GM03348 (cell line): ENCODE measurements at places on chromosomes 16 and 17.

GRCh38 chr17:17722081-17722905 is 41.0 kb downstream of the RAI1 start:
- DNase-seq, result no peak

DNA sequence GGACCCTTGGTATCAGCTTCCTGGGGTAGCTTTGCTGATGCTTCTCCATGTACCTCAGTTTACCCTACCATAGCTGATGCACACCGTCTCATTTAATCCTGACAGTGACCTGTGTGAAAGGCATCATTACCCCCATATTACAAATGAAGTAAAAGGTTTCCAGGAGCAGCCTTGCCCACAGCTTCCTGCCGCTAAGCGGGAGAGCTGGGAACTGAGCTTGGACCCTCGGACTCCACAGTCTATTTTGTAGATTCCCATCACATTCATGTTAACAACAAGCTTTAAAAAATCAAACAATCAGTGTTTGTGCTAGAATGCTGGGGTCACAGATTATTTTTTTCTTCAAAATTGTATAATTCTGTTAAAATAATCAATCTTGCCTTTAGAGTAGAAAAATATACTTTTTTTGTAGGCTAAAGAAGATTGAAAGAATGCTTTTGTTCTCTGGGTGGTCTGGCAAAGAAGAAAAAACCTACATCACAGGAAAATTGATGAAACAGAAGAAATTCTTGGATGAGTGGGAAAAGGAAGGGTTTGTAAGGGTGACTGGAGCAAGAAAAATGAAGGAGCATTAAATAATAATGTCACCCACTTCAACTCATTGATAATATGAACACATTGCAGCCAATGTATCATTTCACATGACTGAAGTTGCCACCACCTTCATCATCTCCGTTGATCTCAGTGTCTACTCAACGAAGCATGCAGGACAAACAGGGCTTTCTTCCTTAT is 9.5 kb upstream of the USP10 start:
- peak; percentile 27 for DNase-seq

- no peak for DNase-seq
These were observed 133.0 kb upstream of the GSE1 start for GRCh38 chr16:85479972-85480726.

DNA sequence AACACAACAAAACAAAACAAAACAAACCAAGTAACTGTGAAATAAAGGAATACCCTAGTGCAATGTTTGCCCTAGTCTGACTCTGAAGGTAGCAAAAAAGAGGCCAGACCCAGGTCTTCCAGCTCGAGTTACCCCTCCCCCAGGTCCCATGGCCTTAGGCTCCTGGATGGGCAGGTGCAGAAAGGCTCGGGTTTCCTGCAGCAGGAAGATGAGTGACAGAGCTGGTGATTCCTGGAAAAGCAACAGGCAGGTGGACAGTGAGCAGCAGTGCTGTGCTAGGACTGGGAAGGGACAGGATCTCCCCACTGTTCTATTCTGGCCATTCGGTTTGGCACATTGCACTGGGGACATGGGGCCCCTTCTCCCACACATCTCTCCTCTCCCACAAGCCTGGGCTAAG is 42.9 kb upstream of the MRTFB start:
- DNase-seq, result no peak

GRCh38 chr16:13883276-13883675 is 36.7 kb upstream of the ERCC4 start:
- no peak for DNase-seq

- DNase-seq, result no peak
These were observed 31.1 kb downstream of the PPM1D start for GRCh38 chr17:60631119-60631518.

- peak; percentile 83 for DNase-seq
These were observed at the start of gene HSD11B2 for GRCh38 chr16:67430977-67431774. Gene HSD11B2 (plus strand): TSS chr16:67431121. CDS start chr16:67431249, 128 bp downstream.

DNA sequence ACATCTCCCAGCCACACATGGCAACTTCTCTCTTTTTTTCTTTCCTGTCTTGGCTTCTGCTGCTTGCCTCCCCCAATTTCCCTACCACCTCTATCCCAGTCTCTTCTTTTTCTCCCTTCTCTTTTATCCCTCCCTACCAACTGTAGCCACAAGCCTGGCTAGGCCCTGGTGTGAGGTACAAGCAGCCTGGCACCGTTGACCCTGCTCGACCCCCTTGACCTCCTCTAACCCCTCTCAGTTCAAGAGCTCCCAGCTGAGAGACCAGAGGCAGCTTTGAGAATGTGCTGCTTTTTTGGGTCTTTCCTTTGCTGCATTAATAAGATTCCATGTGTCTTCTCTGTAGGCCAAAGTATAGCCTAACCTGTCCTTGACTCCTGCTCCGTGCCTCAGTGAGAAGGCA is 32.3 kb downstream of the B9D1 start:
- DNase-seq, result no peak

DNA sequence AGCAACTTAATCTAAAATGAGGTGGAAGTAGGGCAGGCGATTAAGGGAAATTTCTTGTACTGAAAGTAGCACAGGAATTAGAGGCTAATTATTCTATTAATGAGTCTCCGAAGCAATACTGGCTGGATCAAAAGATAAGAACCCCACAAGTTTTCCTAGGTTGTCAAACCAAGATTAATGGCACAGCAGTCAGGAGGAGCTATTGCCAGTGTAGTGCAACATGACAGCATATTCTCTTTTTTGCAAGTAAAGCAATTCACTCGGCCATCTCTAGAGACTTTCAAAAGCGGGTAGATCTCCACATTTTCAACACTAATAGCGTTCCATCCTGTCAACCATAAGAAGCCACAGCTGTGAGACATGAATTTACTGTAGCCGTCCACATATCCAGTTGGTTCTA is 81.2 kb downstream of the CYB561 start:
- DNase-seq, result no peak

- DNase-seq, result no peak
These were observed 50.8 kb downstream of the DNAH17 start for GRCh38 chr17:78526231-78527025.

DNA sequence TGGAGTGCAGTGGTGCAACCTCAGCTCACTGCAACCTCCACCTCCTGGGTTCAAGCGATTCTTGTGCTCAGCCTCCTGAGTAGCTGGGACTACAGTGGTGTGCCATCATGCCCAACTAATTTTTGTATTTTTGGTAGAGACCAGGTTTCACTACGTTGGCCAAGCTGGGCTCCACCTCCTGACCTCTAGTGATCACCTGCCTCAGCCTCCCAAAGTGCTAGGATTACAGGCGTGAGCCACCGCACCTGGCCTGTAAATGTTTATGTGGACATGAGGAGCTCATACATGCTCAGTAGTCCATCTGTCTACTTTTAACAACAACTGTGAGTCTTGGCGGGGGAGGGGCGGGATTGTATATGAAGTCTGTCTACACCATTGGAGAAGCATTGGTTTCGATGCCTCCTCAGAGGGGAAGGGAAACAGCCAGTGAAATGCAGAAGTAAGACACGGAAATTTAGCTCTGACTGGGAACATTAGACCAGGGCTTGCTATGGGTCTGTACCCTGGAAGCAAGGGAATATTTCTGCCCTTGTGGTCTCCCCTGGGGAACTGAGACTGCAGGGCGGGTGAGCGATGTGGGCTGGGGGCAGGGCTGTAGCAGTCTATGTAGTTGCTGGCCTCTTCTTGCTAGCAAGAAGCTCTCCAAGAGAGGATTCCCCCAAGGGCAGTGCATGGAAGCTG is 9.3 kb downstream of the NUBP1 start:
- DNase-seq, result no peak

GRCh38 chr17:40491486-40491885 is 9.9 kb downstream of the TNS4 start:
- no peak for DNase-seq

DNA sequence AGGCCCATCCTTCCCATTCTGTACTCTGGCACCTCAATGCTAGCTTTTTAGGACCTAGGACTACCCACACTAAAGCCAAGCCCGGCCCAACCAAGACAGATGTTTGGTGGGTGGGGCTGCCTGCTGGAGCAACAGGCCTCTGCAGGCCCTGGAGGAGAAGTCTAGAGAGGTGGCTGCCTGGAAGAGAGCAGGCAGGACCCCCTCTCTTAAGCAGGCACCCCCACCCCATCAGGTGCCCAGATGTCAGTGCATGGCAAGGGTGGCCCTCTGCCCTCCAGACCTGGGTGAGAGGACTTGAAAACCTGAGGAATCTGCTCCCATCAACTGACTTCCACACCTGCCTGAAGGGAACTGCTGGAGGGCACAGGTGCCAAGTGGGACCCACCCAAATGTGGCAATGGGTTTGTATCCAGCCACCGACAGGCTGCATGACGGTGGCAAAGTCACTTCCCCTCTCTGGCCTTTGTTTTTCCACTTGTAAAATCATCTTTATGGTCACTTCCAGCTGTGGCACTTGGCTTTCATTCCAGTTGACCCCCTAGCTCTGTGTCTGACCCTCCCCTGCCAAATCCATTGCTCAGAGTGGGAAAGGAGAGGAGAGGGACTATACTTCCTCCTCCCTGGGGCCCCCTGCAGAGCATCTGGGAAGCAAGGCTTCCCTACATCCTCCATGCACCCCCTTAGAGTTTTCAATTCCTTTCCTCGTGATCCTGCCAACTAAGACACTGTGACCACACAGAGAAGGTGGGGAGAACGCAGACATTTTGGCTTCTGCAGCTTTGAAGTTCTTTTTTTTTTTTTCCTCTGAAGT is 1.7 kb upstream of the STAT5A start:
- DNase-seq, result peak; percentile 37

GRCh38 chr16:69371564-69371963 is 14.2 kb downstream of the TERF2 start:
- DNase-seq, result no peak

DNA sequence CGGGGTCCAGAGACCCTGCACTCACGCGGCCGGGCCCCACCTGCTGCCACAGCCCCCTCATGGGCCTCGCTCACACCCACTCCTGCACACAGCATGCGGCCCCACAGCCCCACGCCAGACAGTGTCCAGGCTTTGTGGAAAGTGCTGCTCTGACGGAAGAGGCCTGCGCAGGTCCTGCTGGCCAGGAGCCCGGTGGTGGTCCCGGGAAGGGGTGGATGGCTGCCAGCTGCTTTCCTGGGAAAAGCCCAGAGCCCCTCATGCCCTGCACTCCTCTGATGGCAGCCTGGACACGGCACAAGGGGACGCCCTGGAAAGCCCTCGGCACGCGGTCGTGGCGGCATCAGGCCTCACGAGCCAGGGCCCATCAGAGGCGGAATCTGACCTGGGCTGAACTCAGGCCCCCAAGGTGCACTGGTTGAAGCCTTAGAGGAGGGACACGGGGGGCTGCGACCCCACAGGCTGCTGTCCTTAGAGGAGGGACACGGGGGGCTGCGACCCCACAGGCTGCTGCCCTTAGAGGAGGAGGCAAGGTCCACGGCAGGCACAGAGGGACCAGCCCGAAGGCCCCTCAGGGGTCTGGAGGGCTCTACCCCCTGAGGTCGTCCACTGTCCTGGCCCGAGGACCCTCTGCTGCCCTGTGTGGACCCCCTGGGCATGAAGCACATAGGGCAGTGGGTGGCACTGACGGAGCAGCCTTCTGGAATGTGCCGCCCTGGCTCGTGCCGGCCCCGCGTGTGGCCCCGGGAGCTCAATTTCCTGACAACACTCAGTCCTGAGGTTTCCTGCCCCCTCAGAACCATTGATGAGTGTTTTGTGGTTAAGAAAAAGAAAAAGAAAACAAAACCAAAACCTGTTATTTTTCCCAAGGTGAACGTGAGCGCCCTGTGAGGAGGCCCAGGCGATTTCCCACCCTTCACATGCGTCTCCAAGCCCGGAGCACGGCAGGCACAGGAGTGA is 22.1 kb downstream of the SOX8 start:
- DNase-seq, result no peak
